ENCODE measurements at places on chromosomes 16 and 17.

DNA sequence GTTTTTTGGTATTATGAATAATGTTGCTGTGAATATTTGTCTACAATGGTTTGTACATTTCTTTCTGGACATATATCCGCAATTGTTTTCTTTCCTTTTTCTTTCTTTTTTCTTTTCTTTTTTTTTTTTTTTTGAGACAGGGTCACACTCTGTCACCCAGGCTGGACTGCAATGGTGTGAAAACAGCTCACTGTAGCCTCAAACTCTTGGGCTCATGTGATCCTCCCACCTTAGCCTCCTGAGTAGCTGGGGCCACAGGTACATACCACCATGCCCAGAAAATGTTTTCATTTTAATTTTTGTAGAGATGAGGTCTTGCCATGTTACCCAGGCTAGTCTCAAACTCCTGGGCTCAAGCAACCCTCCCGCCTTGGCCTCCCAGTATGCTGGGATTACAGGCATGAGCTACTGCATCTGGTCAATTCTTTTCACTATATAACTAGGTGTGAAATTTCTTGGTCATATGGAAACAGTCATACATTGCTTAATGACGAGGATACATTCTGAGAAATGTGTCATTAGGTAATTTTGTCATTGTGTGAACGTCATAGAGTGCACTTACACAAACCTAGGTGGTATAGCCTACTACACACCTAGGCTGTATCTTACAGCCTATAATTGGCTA, 15.2 kb downstream of the IL21R start:
- no peak for DNase-seq

DNA sequence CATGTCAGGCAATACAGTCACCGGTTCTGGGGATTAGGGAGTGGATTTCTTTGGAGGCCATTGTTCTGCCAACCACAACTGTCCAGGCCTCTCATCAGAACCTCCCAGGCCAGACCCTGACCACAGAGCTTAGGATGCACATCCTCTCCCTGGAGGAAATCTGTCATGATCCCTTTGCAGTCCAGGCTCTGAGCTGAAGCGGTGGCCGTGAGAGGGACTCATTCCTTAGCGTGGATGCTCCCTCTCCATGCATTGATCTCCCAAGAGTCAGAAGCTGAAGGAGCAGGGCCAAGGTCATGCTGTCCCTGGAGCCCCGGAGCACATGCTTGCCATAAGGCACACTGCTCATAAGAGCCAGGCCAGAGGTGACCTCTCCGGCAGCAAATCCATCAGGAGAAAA, 181.4 kb downstream of the COPRS start:
- no peak for DNase-seq

DNA sequence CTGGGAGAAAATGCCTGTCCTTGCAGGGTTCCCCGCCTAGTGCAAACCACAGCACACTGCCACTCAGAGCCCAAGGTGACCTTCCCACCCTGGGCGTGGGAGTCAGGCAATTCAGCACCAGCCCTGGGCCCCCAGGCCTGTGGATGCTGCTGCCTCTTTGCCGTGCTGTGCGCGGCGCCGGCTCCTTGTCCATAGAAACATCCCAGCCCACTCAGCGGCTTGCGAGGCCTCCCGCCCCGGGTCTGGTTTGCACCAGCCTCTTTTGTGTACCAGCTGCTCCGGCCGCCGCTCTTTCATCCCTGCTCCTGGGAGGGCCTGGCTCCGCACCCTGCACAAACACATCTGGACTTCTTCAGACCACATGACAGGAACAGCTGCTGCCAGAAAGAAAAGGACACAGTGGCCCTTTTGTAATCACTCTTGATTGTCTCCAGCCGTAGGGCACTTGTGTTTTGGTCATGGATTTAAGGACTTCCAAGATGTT, 75.4 kb upstream of the SDK2 start:
- DNase-seq = no peak

GRCh38 chr16:83475108-83475507, 332.7 kb upstream of the HSBP1 start:
- no peak for DNase-seq

DNA sequence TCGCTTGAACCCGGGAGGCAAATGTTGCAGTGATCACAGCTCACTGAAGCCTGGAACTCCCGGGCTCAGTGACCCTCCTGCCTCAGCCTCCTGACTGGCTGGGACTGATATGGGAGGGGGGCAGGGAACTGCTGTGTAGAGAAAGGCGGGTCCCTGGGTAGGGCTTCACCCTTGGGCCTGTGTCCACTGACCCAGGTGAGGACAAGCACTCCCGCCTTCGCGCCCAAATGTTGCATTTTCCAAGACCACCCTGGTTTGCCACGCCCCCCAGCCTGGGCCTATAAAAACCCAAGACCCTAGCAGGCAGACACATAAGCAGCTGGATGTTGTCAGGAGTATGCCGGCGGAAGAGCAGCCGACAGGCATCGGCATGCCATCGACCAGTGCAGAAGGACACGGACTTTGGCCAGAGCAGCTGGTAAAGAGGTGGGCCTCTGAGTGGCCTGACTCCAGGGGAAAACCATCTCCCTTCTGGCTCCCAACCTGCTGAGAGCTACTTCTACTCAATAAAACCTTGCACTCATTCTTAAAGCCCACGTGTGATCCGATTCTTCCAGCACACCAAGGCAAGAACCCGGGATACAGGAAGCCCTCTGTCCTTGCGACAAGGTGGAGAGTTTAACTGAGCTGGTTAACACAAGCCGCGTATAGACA, 19.1 kb downstream of the SMYD4 start:
- DNase-seq = no peak

- DNase-seq = no peak
These were observed 2.8 kb downstream of the TOB1 start for GRCh38 chr17:50863221-50863843.

GRCh38 chr16:47578573-47578972, 117.4 kb downstream of the PHKB start:
- DNase-seq = no peak

GRCh38 chr17:55259684-55260111, 5.1 kb upstream of the HLF start:
- DNase-seq = no peak

DNA sequence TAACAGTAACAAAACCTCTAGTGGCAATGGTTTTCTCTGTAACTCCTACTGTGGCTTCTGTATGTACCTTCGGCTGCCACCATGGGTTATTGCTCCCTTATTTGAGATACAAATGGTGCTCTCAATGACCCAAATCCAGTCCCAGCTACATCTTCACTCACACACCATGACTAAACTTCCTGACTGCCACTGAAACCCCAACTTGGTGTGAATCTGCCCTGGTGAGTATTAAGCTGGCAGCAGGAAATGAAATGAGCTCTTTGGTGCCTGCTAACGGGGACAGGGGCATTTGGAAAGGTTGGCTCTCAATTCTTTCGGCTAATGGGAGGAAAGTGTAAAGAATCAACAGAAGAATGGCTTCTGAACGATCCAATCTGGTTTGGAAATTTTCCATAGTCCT, 7.5 kb upstream of the SLC35B1 start:
- no peak for DNase-seq

GRCh38 chr17:76511668-76512365, 10.6 kb upstream of the RHBDF2 start:
- no peak for DNase-seq

- DNase-seq = no peak
These were observed 41.2 kb downstream of the TNFRSF13B start for GRCh38 chr17:16930571-16931317.

DNA sequence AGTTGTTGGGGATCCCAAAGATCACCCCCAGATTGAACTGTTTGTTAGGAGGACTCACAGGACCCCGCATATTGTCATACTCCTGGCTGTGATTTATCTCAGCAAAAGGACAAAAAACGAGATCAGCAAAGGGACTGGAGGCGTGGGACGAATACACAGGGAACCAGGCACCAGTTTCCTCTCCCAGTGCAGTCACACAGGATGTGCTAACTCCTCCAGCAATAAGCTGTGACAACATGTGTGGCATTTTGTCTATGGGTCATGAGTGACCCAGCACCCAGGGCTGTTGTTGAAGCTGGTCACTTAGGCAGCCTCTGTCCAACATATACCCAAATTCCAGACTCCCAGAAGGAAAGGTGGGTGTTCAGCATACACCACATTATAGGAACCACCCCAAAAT, 60.9 kb downstream of the CPPED1 start:
- no peak for DNase-seq

- no peak for DNase-seq
These were observed 2.3 kb downstream of the GAS2L2 start for GRCh38 chr17:35750526-35751395.

DNA sequence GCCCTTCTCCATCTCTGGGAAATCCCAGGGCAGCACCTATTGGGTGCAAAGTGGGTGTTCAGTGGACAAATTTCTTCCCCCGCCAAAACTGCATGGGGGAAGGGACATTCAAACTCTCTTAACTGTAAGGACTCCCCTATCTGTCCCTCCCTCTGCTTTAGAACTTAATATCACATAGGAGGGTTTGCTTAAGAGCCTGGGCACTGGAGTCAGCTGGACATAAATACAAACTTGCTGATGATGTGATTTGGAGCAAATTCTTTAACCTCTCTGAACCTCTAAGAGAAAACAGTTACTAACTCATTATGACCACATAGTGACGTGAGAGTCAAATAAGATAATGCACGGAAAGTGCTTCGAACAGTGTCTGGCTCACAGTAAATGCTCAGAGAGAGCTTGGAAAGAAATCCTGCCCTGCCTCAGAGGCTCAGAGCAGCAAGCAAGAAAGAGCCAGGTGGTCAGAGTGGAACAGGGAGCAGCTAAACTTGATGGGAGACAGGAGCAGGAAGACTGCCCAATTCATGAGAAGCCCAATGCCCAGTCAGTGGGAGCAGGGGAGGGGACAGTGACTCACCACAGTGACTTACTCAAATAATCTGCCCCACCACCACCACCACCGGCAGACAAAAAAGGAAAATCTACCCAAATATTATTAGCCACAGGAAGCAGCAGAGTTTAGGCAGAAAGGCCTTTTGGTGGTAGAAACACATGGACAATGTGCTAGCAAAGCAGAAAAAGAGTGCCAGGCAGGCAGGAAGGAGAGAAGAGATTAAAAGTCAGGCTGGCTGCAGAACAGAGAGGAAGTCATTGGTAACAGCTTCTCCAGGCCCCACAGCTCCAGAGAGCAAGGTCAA, 23.9 kb upstream of the CCL1 start:
- no peak for DNase-seq
